GM12878 (cell line): ENCODE measurements at places on chromosomes 11 and 22.

GRCh38 chr11:128335729-128336128 is 251.6 kb downstream of the ETS1 start:
- DNase-seq = no peak

DNA sequence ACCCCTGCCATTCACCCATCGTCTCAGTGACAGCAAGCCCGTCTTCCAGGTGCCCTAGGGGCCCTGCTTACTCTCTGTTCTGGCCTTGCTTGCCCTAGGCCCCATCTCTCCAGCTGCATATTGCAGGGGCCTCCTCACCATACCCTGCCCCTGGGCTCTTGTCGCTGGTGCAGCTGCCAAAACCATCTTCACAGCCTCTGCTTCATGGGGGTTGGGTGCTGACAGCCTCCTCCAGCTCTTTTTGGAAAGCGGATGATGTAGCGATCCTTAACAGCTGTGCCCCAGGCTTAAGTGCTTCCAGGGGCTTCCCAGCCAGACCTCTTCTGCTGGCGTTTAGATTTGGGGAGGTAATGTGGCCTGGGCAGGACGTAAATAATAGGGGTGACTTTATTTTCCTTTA is 61.2 kb upstream of the SUSD2 start:
- DNase-seq = no peak

- peak; percentile 7 for DNase-seq
These were observed 1432.6 kb upstream of the TENM4 start for GRCh38 chr11:80873310-80873999.

DNA sequence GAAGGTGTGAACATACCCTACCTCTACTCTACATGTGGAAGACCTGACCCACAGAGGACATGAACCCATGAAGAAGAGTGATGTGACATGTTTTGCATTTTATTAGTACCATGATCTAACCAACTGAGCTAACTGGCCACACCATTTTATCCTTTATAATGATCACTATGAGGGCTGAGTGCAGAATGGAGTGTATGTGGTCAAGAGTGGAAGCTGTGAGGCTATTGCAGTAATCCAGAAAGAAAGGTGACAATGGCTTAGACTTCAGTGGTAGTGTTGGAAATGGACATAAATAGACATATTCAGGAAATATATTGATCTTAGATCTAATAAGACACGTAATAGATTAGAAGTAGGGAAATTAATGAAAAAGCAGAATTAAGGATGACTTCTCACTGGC is 3.8 kb downstream of the SRSF8 start:
- DNase-seq = no peak

- DNase-seq = peak; percentile 38
These were observed 1.6 kb upstream of the FBXO3 start for GRCh38 chr11:33775832-33776470.

- no peak for DNase-seq
These were observed 38.2 kb upstream of the PANX1 start for GRCh38 chr11:94090401-94090800.

GRCh38 chr11:70323806-70324205 is 53.3 kb downstream of the PPFIA1 start:
- no peak for DNase-seq

GRCh38 chr11:92137747-92138146 is 86.9 kb upstream of the FAT3 start:
- DNase-seq = no peak

GRCh38 chr22:20584029-20584871 is 76.8 kb downstream of the MED15 start:
- no peak for DNase-seq
